Stimulated activated CD4-positive, alpha-beta T cell treated with anti-CD3 and anti-CD28 coated beads, Interleukin-15, amount 100 ng/mL, for 1 hour (primary cell): ENCODE measurements at places on chromosomes 3 and 15.

GRCh38 chr15:62781081-62781497 is 261.5 kb upstream of the TPM1 start:
- no peak for DNase-seq

GRCh38 chr15:64430000-64430735 is 30.2 kb upstream of the ZNF609 start:
- DNase-seq: peak; percentile 6

DNA sequence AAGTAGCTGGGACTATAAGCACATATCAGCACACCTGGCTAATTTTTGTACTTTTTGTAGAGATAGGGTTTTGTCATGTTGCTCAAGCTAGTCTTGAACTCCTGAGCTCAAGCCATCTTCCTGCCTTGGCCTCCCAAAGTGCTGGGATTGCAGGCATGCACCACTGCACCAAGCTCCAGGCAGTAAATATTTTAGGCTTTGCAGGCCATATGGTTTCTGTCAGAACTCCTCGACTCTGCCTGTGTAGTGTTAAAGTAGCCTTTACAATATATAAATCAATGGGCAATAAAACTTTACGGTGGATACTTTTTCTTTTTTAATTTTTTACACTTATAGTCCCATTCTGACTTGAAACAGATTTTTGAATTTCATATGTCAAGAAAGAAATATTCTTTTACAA is 41.6 kb downstream of the DAG1 start:
- no peak for DNase-seq

GRCh38 chr15:44325568-44325967 is 37.0 kb downstream of the GOLM2 start:
- DNase-seq: no peak

DNA sequence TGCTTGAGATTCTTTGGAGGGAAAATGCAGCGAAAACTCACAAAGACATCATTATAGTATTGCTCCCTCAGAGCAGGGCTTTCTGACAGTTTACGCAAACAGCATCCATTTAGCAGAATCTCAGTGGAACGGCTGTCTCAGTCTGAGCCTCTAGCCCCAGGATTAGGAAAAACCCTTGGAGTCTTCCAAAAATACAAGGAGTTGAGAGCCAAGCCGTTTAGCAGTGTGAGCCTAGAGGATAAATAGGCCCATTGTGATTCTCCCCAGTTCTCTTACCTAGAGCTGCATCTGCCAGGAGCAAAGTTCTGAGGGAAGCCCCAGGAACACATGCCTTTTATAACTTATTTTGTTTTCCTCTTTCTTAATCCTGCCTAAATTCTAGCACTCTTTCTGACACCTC is 359.6 kb downstream of the NTRK3 start:
- no peak for DNase-seq
